ENCODE measurements at places on chromosomes 3 and 15.

DNA sequence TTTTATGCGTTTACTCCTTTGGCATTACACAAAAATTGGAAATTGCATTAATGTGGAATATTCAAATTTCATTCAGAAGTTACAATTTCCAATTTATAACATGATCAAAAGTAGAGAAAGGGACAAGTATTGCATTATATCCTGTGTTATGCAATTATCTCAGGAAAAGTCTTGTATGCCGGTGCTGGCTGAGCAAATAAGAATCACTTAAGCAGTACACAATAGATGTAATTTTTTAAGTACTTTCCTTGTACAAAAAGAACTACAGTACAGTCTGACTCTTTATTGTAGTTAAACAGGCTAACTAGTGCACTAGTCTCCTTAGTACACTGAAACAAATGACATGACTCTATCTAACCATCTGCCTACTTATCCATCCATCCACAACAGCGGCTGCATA is 493.2 kb upstream of the KCNMB2 start:
- no peak for DNase-seq

GRCh38 chr3:154188846-154189245 is 67.7 kb downstream of the ARHGEF26 start:
- peak; percentile 14 for DNase-seq

- DNase-seq = peak; percentile 43
Observed at GRCh38 chr3:66816090-66816761, 181.9 kb upstream of the KBTBD8 start.

- DNase-seq = no peak
Observed at GRCh38 chr3:111688190-111688800, 93.1 kb upstream of the ZBED2 start.

- no peak for DNase-seq
Observed at GRCh38 chr3:64353226-64353625, 128.0 kb upstream of the PRICKLE2 start.

DNA sequence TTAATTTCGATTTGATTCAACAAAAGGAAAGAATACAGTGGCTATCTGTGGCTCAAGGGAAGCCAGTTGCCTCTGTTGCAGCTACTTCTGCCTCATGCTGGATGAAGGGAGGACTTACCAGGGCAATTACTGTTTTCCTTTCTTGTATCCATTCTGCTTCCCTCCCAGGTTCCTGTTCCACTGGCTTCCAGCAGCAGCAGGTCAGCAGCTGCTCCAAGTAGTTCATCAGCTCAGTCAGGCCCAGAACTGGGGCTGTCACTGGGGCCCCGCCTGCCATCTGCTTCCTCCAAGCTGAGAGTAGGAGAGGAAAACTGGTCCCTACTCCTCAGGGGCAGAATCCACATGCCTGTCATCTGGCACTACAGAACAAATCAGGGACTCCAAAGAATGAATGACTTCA is 48.6 kb upstream of the ULK4 start:
- peak; percentile 75 for DNase-seq

DNA sequence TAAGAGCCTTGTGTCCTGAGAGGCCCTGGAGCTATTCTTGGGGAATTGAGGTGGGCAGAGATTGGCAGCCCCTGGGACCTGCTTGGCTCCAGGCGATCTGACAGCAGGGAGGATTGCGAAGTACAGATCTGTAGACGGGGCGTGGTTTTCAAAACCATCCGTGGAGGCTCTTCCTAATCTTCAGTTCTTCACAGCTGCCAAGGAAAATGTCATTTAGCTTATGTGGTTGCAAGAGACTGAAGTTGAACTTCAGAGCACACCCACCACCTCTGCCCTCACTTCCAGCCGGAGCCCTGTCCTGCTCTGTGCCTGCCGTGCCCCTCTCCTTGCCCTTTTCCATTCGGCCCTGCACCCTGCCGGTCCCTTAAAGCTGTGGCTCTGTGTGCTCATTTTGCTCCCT is 12.9 kb downstream of the NISCH start:
- DNase-seq = peak; percentile 28

- DNase-seq = no peak
Observed at GRCh38 chr3:59496250-59496649, 446.4 kb upstream of the CFAP20DC start.

DNA sequence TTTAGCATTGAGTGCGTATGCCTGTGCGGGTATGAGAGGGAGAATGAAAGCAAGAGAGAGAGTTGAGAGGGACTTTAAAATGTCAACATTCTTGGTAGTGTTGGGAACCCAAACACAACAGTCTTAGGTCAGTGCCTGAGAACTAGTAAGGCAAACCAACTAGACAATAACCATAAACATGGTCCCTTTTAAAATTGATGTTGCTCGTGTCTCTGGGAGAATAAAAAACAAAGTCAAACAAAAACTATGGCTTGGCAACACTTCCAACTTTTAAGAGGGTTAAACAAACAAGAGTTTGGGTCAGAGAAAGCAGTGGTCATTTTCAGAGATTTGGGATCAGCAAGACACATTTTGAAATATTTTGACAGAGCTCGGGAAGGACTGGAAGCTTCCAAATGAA is 146.7 kb upstream of the THBS1 start:
- DNase-seq = no peak

GRCh38 chr3:111715911-111716523 is 120.9 kb upstream of the ZBED2 start:
- no peak for DNase-seq

GRCh38 chr3:190000861-190001196 is 119.9 kb downstream of the P3H2 start:
- DNase-seq = no peak

DNA sequence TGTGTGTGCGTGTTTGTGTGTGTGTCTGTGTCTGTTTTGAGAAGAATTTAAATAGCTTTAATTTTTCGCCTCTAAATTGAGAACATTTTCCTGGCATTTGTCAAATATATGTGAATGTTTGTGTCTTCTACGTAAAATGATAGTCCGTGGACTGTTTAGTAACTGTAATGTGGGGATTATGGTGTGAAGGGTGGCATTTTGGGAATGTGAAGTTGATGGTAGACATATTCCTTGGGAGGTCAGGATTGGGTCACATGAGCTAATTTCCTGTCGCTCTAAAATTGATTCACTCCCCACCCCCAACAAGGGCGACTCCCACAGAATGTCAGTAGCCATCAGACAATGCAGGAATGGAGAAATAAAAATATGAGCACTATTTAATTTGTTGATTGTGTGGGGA is 107.3 kb downstream of the ITPR1 start:
- no peak for DNase-seq

- no peak for DNase-seq
Observed at GRCh38 chr3:38579551-38580449, 69.7 kb downstream of the SCN5A start.

GRCh38 chr3:22922317-22922716 is 280.8 kb upstream of the UBE2E2 start:
- DNase-seq = no peak

DNA sequence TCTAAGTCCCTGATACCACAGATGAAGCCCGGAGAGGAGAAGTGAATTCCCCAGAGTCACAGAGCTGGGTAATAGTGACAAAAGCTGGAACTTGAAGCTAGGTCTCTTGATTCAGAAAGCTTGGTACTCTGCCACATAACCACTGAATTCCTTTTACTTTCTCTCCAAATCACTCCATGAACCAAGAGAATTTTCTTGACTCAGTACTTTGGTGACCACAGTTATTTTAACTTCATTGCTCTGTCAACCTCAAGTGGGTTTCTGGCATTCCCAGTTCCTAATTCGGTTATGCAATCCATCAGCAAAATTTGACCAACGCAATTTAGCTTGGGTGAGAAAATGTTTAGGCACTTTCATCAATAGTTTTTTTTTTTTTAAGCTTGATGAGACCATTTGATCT is 61.0 kb upstream of the PPARG start:
- DNase-seq = no peak

GRCh38 chr3:170560717-170561382 is 25.0 kb downstream of the SLC7A14 start:
- no peak for DNase-seq

- peak; percentile 1 for DNase-seq
Observed at GRCh38 chr3:126313580-126314304, 43.5 kb downstream of the KLF15 start.

DNA sequence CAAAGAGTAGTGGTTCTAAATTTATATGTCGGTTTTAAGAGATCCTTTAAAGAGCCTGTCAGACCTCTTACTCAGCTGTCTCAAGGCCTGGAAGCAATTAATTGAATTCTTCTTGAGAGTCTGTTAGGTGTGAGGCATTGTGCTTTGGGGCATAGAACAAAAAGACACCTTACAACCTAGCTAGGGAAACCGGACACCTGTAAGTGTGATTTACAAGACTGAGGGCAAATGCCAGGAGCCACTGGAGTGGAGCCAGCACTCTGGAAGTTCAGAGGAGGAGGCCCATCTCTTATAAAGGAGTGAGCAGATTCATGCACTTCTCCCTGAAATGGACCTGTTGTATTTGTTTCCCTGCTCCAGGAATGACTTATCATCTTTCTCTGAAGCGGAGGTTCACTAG is 97.7 kb upstream of the NUDT16 start:
- DNase-seq = no peak

DNA sequence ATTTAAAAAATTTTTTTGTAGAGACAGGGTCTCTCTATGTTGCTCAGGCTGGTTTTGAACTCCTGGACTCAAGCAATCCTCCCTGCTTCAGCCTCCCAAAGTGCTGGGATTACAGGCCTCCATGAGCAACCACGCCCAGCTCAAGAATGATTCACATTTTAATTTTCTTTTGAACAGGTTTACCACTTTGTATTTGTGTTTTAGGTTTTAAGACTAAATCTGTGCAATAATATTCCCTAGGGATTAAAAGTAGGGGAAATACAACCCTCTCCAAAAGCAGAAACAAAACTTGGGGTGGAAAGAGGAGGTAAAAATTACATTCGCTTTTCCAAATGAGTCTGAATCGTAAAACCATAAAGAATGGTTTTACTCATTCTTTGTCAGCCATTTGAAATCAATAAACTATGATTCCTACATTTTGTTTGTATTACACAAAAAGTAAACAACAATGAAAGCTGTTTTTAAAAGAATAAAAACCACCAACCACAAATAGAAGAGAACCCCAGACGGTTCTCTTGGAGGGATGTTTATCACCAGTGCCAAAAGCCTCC is 37.8 kb downstream of the SLC24A1 start:
- DNase-seq = no peak

DNA sequence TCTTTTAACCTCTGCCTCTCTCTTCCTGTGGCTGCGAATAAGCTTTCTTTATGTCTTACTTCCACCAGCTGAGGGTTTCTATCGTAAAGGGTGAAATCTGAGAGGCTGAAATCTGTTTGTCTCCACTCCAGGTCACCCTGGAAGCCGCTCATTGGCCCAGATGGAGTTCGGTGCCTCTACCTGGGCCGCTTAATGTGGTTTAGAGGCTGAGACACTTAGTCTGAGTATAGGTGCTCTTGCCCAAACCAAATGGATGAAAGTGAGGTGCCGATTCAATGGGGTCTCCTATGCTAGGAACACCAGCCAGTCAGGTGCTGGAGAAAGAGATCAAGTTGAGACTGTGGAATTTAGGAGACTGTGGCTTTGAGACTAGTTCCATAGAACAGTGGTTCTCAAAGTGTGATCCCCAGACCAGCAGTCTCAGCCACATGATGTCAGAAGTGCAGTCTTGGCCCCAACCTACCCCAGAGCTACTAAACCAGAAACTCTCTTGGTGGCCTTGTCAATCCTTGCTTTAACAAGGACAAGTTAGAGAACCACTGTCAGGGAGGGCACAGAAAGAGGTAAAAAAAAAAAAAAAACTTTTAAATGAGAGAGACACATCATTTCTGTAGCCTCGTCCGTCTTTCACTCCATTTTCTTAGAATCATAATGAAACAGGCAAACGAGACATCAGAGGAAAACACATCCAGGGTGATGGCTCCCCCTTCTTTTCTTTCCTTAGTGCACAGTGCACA is 54.9 kb upstream of the CCR2 start:
- DNase-seq = no peak

- DNase-seq = no peak
Observed at GRCh38 chr3:105676621-105677300, 192.1 kb downstream of the CBLB start.

DNA sequence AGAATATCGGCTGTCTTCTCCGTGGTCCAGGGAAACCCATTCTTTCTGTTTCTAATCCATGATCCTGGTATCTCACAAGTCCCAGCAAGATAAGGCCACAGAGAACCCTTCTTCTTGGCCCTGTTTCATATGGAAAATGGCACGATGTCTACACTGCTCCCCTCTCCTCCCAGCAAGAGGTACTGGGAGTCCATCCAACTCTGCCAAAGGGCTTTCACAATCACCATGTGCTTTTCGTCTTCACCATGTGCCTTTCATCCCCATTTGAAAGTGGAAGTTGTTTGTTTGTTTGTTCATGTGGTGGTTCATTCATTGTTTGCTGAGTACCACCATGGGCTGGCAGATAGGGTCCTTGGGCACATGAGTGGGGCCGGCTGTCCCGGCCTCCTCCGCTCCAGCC is 5.5 kb downstream of the ITIH3 start:
- DNase-seq = no peak

GRCh38 chr3:138439646-138440045 is 5.2 kb downstream of the ESYT3 start:
- no peak for DNase-seq

- DNase-seq = no peak
Observed at GRCh38 chr3:13415236-13415986, 4.7 kb downstream of the NUP210 start.

DNA sequence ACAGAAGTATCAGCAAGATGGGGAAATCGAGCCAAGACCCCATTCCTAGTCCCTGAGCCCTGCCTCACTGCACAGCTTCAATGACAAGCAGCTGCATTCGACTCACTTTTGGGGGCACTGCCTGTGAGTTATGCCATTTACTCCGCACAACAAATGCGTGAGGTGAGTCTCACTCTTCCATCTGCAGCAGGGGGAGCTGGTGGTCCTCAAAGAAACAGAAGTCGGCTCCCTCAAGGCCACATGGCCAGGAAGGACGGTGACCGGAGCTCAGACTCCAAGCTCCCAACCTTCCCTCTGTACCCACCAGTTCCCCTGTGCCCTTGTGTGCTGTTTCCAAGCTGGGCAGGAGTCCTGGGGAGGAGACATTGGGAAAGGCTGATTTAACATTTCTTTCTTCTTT is 127.7 kb upstream of the IQSEC1 start:
- DNase-seq = no peak

DNA sequence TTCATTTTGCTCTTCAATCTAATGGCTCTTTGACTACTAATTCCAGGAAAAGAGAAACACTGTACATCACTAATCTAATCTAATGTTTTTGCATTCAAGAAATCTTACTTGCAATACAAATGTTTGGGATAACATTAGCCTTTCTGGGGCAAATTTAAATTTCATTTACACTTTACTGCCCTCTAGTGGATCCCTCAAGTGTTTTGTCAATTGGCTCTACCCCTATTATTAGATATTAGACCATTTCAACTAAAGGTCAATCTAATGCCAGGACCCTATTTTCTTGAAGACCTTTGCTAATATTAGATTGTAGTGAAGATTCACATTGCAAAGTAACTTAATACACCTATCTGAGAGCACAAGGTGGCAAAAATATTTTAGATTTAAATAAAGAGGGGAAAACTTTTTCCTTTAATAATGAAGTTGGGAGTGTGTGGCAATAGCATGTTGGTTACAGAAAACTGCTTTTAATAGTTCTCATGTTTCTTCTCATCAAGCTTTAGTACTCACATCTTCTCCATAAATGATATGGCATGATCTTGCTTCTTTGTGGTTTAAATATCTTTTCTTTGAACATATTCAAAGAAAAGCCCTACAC is 5.0 kb downstream of the C2CD4A start:
- DNase-seq = peak; percentile 21

- no peak for DNase-seq
Observed at GRCh38 chr3:94089126-94089525, 26.3 kb downstream of the NSUN3 start.
